Stimulated activated CD4-positive, alpha-beta T cell treated with anti-CD3 and anti-CD28 coated beads, Interleukin-2, amount 100 ng/mL, for 24 hours (primary cell): ENCODE measurements at places on chromosomes 1 and 21.

GRCh38 chr1:210143465-210144062 lies 89.0 kb upstream of the SERTAD4 start:
- peak; percentile 75 for DNase-seq

GRCh38 chr1:245036102-245036501 lies 118.7 kb upstream of the KIF26B start:
- no peak for DNase-seq

DNA sequence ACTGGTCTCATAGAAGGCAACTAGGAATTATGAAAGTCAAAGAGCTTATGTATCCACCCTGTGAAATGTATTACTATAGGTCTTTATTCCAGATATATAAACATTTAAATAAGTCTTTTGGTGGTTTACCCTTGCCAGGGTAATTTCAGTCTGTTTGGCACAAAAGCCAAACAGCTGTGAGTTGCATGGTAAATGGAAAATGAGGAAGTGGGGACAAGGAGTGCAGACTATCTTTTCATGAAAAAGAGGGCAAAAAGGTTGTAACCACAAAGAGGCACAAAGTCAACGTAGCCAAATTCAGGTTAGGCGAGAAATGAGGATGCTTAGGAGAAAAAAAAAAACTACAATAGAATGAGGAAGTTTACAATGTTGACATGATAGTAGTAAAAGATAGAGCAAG lies 492.3 kb upstream of the PRMT6 start:
- no peak for DNase-seq

DNA sequence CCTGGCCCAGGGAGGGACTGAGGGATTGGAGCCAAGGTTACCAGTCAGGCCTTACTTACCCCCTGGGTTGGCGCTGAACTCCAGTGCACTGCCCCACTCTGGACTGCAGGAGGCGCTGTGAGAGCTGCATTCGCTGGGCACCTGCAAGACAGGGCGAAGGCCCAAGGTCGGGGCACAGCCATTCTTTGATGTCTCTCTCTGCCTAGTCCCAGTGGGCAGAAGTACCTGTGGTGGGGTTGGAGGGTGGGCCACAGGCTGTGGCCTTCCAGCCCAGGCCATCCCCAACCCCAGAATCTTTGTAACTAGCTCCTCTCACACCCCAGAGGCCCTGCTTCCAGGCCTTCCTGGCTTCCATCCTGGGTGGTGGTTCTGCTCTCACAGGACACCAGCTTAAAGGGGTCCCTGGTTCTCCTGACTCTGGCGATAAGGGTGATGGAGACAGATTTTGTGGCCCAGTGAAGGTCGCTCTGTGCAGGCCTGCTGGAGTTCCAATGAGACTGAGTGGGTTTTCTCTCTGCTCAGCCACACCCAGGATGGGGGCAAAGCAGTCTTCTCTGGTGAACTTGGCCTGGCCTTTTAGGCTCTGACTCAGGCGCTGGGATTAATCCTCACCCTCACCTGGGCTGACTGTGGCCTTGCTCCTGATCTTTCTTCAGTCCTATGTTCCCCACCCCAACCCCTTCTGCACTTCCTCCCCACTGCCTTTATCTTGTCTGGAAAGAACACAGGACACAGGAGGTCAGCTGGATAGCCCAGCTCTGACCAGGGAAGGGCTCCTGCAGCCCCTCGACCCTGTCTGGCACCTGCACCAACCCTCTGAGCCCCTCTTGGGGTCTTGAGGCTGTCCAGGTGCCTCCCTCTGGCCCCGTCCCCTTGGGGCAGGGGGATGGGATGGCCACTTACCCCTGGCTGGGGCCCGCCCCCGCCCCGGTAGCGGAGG lies 954 bp downstream of the MYOG start:
- peak; percentile 57 for DNase-seq

GRCh38 chr1:246029616-246030015 lies 477.5 kb downstream of the SMYD3 start:
- DNase-seq = no peak

DNA sequence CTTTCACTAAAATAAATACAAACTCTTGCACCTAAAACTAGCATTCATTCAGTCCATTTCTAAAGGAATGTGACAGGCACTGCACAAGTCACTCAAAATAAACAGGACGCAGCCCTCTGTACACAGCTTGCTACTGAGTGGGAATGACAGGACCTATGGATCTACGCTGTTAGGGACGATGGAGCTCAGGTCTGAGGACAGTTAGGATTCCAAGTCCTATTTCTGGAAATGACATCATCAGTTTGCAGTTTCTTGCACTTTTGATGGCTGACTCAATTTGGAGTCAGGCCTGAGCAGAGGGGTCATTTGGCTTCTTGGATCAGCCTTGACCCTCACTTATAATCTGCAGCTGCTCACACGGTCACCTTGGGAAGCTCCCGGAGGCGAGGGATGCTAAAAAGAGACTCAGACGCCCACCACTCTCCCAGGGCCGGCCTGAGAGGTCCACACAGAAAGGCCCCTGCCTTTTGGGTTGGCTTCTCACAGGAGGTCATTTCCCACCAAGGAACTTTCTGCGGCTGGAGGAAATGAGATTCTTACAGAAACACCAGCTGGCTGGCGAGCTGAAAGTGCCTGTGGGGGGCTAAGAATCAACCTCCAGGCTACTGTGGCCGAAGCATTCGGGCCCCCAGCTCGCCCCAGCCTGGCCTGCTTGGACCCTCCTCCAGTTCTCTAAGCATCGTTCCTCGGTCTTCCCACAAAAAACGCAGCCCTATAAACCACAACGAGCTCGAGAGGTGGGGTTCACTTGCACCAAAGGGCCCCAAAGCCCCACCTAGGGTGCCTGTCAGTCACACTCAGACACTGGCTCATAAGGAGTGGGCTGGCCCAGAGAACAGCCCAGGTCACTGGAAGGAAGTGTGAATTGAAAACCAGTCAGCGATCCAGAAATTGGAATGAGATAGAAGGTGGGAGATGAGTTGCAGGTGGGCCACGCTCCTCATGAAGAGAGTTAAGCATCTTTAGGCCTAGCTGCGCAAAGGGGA lies 8.9 kb upstream of the PDE9A start:
- DNase-seq = no peak

DNA sequence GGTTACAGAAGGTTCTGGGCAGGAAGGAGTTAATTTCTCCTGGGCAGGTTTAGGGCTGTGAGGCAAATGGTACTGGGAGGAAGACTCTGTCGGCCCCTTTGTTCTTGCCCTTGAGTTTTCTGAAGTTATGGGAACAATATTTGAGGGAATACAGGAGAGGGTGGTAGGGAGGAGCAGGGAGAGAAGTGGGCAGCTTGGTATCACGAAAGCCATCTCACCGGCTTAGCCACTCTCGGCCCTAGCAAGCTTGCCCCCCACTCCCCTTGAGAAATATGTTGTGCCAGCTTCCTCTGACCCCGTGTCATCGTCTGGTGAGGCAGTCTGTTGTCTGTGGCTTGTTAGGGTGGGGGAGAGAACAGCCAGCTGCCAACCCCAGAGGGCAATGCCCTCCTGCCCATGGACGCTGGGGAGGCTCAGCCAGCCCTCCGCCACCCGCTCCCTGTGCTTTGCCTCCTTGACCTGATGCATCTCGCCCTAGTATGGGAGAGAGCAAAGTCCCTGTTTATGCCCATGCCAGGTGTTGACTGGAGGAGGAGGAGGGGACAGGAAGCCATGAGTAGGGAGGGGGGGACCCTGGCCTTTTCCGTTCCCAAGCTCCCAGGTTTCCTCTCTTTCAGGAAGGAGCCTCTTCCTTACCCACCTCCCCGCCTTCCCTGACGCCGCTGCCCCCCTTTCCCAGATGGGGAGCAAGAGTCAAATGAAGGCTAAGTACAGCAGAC lies 1.2 kb downstream of the EFNA1 start:
- DNase-seq = no peak

- no peak for DNase-seq
Measured at GRCh38 chr1:36100376-36100775, 11.7 kb downstream of the ADPRS start.

GRCh38 chr1:169584483-169585144 lies 1.7 kb downstream of the F5 start:
- DNase-seq = peak; percentile 5

- no peak for DNase-seq
Measured at GRCh38 chr1:5664906-5665875, 327.0 kb downstream of the NPHP4 start.

DNA sequence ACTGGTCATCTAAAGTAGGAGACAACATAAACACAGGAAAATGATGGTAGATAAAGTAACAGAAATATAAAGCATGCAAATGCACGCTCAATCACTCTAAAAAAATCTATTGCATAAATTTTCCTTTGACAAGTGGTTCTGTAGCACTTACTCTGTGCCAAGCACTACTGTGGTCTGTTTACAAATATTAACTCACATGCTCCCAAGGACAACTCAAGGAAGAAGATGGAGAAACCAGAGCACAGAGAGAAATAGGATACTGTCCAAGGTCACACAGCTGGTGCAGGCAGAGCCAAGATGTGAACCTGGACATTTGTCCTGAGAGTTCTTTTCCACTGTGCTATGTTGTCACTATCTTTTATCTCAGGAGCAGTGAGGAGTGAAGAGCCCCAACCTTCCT lies 105.2 kb downstream of the PAPPA2 start:
- no peak for DNase-seq

DNA sequence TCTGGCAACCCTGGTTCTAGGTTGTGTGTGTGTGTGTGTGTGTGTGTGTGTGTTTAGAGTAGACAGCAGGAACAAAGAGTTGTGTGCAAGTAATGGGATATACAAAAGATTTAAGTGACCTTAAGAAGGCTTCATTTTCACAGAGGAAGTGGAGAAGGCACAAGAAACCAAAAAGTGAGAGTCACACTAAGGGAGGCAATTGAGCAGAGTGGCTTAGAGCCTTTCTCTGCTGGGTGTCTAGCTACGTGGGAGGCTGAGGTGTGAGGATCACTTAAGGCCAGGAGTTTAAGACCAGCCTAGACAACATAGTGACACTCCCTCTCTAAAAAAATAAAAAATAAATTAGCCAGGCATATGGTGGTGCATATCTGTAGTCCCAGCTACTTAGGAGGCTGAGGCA lies 44.4 kb upstream of the HAO2 start:
- no peak for DNase-seq

DNA sequence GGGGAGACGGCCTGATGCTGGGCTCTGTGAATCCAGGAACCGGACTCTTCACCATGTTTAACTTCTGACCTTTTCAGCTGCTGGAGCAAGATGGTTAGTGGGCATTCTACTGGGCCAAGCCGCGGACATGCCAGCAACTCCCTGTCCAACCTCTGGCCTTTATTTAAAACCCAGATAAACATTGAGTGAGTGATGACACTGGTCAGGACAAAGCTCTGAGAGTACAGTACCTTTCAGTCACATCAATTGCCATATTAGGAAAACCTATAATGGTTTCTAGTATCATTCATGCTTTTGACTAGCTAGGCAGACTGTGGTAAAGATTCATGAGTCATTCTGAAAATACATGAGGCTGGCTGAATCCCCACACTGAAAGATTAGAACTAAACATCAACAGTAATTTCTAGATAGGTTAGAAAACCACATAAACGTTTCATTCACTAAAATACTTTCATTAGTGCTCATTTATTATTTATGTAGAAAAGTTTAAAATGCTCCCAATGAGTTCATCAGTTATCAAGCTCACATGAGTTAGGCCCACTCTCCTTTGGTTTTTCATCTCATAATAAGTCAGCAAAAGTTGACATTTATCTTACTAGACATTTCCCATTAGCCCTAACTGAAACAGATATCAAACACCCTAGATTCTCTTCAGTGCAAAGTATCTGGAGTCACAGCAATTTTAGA lies 7.1 kb upstream of the ACTA1 start:
- DNase-seq = no peak

DNA sequence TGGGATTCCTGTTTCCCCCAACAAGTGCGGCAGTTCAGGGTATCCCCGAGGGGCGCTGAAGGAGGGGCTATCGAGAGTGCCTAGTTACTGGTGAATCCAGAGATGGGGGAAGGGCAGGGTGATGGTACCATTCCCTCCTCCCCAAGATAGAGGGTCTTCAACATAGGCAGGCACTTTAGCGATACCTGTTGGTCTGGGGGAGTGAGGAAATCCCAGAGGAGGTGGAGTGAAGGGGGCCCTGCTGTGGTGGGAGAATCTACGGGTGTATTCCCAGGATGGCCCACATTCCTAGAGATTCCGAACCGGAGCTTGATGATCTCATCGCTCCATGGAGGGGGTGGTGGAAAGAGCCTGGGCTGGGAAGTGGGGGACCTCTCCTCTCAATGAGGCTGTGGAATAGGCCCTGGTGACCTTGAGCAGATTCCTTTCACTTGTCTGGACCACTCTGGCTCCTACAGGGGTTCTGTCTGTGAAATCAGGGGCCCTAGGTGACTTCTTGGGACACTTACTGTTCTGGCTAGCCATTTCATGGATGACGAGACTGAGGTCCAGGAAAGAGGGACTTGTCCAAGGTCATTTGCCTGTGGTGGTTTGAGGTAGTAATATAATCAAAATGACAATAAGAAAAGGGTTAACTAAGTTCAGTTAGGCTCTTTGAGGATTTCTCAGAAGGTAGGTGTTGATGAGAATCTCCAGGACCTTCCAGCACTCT lies 52.7 kb upstream of the SYNC start:
- no peak for DNase-seq

- DNase-seq = no peak
Measured at GRCh38 chr1:7644086-7644485, 127.0 kb upstream of the VAMP3 start.

DNA sequence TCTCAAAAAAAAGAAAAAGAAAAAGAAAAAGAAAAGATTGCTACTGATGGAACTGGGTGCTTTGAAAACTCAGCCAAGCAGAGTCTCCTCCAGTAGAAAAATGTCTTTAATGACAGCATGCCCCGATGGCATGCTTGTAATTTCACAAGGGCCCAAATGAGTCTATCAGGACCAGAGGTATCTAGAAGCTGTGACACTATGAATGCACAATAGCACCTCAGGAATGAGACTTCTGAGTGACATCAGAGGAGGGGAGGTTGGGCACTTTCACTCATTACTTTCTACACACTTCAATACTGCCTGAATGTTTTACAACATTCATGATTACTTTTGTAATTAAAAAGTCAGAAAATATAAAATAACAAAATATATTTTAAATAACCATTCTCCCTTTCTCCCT lies 15.1 kb upstream of the CD58 start:
- DNase-seq = no peak

GRCh38 chr1:65813956-65814355 lies 21.3 kb downstream of the PDE4B start:
- peak; percentile 2 for DNase-seq

DNA sequence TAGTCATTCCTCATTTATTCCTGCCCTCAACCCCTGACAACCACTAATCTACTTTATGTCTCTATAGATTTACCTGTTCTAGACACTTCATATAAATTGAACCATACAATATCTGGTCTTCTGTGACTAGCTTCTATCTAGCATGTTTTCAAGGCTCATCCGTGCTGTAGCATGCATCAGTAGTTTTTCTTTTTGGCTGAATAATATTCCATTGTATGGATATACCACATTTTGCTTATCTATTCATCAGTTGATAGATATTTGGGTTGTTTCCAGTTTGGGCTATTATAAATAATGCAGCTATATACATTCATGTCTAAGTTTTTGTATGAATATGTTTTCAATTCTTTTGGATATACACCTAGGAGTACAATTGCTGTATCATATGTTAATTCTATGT lies 101.5 kb downstream of the HFM1 start:
- DNase-seq = no peak

DNA sequence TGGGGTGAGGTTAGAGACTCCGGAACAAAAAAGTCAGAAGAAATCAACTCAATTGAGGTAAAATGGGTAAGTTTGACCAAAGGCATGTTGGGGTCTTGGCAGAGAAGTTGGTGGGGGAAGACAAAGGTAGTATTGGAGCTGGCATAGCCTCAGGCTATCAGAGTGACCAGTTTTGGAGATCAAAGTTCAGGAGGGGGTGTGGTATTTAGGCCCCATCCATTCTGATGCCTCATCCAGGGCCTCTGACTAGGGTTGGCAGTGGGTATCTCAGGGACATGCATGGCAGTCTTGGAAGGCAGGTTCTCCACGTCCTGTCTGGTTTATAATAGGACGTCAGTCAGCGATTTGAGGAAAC lies 73.2 kb upstream of the TRABD2B start:
- DNase-seq = no peak
